ENCODE measurements at places on chromosomes 6 and 20. TPM values are rescaled to one million over a fixed set of nuclear protein-coding genes. Genes with fewer than 3 reads are reported as not detected.
A peak's percentile ranks its signal among the peaks of the same experiment; 100 is the strongest.

- DNase-seq: no peak
Observed at GRCh38 chr6:70258483-70258882, 44.4 kb downstream of the COL9A1 start.

DNA sequence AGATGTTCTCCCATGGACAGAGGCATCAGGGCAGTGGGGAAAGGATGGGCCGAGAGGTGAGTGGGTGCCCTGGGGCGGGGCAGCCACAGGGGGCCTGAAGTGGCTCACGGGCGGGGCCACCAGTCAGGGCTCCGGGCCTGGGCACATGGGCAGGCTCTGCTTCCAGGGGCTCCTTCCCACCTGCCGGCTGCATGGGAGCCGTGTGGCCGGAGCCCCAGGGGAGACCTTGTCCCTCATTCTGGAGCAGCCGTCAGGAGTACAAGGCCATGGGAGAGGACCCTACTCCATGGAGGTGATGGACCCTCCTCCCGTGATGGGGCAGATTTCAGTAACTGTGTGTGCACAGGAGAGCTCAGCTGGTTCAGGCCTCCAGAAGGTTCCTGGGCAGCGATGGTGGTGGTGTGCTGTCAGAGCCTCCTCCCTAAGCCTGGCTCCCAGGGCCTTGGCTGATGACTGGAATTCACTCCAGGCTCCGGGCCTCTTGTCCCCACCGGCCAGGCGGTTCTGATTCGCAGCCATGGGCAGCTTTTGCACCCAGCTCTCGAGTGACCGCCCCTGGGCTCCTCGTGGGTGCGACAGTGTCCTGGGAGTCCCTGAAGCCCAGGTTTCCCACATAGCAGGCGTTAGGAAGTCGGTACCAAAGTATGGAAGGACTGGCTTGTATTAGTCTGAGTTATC, 6.2 kb downstream of the SLCO4A1 start:
- no peak for DNase-seq

Gene CHRNA4
- not detected for total RNA-seq

Gene OOEP
- total RNA-seq: 0.97 TPM

Gene KHDC1L
- total RNA-seq: not detected

Gene LY6G5C
- 2.1 TPM for total RNA-seq

DNA sequence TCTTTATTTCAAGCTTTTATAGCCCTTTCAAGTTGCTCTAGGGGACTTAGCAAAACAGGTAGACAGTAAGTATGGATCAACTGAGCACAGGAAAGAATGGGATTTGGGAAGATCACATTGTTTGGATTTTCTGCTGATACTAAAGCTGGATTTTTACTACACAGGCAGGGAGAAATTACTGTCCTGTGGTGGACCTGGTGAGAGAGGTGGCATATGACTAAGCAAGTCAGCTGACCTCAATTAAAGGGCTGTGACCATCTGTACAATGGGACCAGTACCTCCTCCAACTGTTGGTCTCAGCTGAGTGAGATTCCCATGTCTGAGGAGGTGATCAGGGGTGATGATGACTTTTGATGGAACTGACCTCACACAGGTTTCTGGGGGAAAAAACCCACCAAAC, 28.0 kb downstream of the RREB1 start:
- DNase-seq: no peak

Gene ZFAND3
- total RNA-seq: 64.8 TPM

GRCh38 chr6:20538131-20538662, 3.9 kb downstream of the CDKAL1 start:
- DNase-seq: no peak

DNA sequence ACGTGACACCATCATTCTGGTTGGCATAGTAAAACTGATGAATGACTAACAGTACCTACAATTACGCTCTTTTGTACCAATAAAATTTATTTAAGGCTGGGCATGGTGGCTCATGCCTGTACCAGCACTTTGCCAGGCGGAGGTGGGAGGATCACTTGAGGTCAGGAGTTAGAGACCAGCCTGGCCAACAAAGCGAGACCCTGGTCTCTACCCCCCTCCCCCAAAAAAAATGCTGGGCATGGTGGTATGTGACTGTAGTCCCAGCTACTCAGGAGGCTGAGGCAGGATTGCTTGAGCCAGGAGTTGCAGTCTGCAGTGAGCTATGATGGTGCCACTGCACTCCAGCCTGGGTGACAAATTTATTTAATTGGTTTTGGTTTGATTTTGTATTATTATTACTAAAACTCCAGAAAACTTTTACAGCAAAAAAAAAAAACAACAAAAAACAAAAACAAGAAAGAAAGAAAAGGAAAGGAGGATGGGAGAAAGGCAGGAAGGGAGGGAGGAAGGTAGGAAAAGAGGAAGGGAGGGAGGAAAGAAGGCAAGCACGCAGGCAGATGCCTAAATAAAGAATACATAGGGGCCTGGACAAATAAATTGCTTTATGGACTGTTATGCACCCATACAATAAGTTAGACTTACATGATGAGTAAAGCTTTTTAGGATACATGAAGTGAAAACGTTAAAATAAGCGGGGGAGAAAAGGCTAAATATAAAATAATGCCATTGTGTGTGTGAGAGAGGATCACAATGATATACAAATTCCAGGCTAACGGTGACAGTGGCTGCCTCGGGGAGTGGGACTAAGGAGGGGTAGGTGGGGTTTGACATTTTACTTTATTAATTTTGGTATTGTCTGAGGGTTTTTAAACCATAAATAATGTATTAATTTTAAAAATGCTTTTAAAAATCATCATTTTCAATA, 682 bp upstream of the ZSCAN9 start:
- DNase-seq: no peak

DNA sequence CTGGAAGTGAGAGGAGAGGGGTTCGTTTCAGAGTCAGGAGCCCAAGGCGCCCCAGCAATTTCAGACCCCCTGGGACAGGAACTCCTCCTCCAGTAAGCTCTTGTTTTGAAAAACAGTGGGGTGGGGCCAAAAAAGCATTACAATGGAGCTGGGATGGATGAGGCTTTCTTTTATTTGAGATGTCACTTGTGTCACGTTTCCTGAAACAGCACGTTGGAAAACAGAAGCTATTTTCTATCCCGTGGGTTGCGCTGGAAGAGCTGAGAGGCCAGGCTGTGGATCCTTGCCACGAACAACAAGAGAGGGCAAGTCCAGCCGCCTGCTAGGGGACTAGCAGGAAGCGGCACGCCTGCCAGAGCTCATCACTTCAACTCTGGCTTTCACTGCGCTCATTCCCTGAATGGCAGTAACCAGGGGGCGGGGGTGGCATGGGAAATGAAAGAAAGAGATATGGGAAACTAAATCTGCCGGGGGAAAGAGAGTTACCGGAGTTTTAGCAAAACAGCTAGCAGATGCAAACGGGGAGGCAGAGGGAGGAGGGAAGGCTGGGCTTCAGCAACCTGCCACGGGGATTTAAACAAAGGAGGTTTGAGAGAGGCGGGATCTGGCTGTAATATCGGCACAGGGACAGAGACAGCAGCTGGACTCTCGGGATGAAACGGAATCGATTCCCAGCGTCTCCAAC, 34.6 kb downstream of the GCNT2 start:
- DNase-seq: no peak

- no peak for DNase-seq
Observed at GRCh38 chr6:32058511-32058963, 20.3 kb downstream of the CYP21A2 start.

Gene SLPI
- not detected for total RNA-seq

Gene TTLL9
- 1.2 TPM for total RNA-seq

DNA sequence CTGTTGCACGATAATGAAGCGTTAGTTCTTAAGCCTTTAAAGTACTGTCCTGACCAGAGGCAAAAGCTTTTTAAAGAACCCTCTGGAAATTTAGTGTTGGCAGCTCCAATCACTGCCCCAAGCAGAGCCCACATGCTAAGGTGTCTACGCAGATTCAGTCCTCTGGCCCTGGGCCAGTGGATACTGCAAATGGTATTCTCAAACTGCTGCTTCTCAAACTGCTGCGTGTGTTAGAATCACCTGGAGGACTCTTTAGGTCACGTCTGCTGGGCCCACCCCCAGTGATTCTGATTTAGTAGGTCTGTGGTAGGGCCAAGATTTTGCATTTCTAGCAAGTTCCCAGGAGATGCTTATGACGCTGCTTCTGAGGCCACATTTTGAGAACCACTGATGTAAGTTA, 96.0 kb upstream of the CCDC28A start:
- no peak for DNase-seq

Gene CRIP3
- 25.8 TPM for total RNA-seq

GRCh38 chr6:9482030-9482738, 932.7 kb downstream of the TFAP2A start:
- DNase-seq: no peak

- DNase-seq: no peak
Observed at GRCh38 chr20:37524859-37525708, 2.6 kb downstream of the BLCAP start.

GRCh38 chr20:41715526-41715925, 97.3 kb upstream of the CHD6 start:
- no peak for DNase-seq

DNA sequence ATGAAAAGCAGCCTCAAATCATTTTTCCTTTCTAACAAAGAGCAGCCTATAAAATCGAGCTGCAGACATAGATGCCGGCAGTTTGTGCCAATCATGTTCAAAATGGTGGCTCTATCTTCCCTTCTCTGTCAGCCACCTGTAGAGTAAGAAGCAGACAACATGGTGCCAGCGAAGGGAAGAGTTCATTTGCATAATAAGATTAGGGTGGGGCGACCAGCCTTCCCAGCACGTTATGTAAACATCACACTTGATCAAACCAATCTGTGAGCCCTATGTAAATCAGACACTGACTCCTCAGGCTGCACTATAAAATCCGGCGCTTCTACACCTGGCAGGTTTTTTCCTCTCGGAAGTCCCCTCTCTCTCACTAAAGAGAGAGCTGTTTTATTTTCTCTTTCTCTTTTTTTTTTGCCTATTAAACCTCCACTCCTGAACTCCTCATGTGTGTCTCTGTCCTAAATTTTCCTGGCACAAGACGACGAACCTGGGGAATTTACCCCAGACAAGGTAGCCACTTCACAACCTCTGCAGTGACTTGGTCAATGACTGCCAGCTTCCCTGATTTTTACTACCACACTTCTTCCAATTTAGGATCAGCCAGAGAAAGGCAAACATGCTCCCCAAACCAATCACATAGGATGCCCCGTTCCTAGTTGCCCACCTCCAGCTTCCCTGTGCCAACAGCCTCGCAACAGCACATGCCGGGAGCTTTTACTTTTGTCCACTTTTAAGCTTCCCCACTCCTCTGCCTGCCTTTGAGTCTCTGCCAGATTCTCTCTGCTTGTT, 12.9 kb downstream of the TPMT start:
- DNase-seq: no peak

DNA sequence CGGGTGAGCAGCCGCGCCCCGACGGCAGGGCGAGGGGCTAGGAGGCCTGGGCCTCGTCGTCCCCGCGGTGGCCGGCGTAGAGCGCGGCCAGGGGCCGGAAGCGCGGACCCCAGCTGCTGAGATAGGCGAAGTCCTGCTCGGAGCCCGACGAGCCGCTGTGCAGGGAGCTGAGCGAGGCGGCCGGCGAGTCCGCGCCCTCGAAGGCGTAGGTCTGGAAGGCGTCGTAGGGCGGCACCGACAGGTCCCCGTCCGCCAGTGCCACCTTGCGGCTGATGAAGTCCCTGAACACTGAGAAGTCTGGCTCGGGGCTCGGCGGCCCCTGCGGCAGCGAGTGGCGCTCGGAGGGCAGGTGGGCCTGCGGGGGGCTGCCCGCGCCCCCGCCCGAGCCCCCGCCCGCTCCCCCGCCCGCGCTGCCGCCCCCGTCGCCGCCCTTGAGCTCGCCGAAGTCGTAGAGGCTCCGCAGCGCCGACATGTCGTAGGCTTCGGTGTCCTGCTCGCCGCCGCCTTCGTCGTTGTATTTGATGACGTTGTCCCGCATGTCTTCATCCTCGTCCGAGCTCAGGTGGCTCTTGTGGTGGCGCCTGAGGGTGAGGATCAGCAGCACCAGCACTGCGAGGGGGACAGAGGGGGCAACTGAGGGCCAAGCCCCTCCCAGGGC, 56.5 kb downstream of the CD40 start:
- DNase-seq: peak; percentile 85

- peak; percentile 19 for DNase-seq
Observed at GRCh38 chr6:116218172-116218633, 35.7 kb downstream of the TSPYL4 start.

DNA sequence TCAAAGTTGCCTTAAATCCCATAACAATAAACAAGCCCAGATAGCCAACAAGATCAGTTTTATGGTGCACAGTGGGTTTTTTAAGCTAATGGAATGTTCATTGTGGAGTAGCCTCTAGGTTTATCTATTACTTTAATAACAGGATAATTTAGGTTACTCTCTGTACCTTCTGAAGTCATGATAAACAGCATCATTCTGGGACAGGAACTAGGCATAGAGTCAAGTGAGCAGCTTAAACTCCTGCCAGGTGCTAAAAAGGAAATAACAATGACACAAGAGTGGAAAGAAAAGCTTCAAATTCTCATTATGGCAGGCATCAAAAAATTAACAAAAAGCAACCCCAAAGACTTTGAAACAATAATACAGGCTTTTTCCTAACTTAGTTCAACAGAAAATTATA, 228.8 kb downstream of the HACE1 start:
- no peak for DNase-seq

All from B cell (primary cell).